ENCODE measurements at places on chromosomes 1 and 21. TPM values are rescaled to one million over a fixed set of nuclear protein-coding genes. Genes with fewer than 3 reads are reported as not detected.

The GOLT1A gene
- total RNA-seq: not detected

The LIPI gene
- not detected for total RNA-seq

The MAB21L3 gene
- not detected for total RNA-seq

The FCMR gene
- total RNA-seq: 1.4 TPM

The OR10Z1 gene
- not detected for total RNA-seq

The ZNF648 gene
- total RNA-seq: not detected

The NBPF15 gene
- 37.6 TPM for total RNA-seq

The PTPRF gene
- 59.0 TPM for total RNA-seq

All from posterior vena cava (tissue), 2 donors.